ENCODE measurements at places on chromosomes 2 and 18. TPM values are rescaled to one million over a fixed set of nuclear protein-coding genes. Genes with fewer than 3 reads are reported as not detected.

DNA sequence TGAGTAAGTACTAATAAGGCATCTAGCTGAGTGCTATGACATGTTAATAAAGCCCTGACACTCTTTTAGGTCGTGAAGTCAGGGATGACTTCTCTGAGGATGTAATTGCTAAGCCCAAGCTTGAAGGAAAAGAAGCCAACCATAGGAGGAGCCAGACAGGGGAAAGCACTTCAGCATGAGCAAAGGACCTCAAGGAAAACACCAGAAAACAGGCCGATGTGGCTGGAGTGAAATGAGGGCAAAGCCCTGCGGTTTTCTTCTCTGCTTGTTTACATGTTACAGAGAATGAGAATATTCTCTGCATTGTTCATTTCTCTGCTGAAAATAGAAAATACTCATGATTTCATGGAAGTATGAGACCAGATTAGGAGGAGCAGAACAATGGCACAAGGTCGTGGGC is 112.5 kb upstream of the ARHGAP28 start:
- DNase-seq = no peak

- no peak for DNase-seq
Observed at GRCh38 chr2:228653884-228654283, 472.4 kb upstream of the SPHKAP start.

GRCh38 chr18:40473221-40474029 is 1481.6 kb upstream of the PIK3C3 start:
- no peak for DNase-seq

DNA sequence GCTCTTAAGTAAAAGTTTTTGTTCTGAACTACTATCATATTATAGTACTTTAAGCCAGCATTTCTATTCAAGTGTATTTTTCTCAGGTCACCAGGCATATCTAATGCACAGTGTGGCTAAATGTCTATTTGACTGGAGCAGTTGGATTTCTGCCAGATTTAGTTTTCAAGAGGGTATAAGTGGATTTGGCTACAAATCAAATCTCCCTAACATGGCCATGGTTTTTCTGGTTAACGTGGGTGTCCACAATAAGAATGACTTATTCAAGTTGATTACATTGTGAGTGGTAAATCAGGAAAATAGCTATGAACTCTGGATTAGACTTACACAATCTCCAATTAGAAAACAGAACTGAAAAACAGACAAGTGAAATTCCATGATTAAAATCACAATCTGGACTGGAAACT is 5.7 kb upstream of the CHN1 start:
- DNase-seq = peak; percentile 19

DNA sequence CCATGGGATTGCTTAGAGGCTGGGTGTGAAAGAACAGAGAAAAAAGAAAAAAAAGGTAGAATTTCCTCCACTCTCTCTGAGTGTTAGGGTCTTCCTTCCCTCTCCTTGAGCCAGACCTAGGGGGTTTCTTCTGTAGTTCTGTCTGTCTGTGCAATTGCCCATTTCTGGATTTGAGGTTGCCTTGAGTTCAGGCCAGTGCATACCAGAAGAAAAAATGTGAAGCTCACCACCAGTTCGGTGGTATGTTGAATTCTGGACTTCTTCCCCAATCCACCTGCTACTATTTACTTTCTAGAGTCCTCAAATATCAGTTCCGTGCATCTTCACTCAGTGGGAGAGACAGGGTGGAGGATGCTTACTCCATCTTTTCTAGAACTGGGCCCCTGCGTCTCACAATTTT is 15.3 kb upstream of the SELENOI start:
- no peak for DNase-seq

- DNase-seq = no peak
Observed at GRCh38 chr2:60067006-60067405, 486.4 kb downstream of the BCL11A start.

DNA sequence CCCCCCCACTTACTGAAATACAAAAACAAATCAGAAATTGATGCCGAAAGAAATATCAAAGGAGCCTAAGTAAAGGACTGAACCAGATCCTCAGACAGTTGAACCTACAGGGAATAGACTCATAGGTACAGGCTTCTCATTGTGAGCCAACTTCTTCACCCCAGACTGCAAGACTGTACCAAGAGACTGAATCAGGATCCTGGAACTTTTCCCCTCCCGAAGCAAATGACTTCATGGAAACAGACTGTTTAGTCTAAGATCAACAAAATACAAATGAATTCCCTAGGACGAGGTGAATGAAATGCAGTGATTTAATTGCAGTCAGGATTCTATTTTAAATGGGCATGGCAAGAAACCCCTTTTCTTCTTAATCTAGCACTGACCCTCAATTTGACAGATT is 53.6 kb upstream of the RNF152 start:
- peak; percentile 49 for DNase-seq

DNA sequence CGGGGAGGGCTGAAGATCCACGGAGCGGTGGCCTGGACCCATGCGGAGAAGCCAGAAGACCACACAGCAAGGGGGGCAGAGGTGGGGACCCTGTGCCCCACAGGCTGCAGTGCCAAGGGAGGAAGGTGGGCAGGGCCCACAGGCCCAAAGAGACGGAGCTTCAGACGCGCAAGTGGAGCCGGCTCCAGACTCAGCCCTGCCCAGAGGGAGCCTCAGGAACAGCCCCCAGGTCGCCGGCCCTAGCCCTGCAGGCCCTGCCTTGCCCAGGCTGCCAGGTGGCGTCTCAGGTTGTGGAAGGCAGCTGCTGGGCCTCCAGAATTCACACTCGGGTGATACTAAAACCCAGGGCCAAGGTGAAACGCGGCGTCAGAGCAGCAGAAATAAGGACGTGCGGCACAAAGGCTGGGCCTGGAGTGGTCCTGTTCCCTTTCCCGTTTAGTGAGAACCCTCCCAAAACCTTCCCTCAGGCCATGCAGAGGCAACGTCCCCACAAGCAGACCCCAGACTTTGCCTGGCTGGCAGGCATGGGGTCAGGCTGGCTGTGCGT is 36.8 kb downstream of the SLC66A2 start:
- DNase-seq = no peak

GRCh38 chr2:203690441-203691047 is 15.9 kb upstream of the CD28 start:
- DNase-seq = no peak

DNA sequence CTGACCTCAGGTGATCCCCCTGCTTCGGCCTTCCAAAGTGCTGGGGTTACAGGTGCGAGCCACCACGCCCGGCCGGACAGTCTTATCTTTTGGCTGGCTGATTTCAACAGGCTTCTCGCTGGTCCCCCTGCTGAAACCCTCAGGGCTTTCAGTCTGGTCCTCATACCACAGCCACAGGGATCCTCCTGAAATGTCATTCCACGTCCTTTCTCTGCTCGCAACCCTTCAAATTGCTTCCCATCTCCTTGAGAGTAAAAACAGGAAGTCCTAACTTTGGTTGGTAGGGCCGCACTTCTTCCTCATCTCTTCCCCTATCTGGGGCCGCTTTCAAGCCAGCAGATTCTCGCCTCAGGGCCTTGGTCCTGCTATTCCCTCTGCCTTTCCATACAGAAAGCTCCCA is 1.4 kb upstream of the CAB39 start:
- no peak for DNase-seq

DNA sequence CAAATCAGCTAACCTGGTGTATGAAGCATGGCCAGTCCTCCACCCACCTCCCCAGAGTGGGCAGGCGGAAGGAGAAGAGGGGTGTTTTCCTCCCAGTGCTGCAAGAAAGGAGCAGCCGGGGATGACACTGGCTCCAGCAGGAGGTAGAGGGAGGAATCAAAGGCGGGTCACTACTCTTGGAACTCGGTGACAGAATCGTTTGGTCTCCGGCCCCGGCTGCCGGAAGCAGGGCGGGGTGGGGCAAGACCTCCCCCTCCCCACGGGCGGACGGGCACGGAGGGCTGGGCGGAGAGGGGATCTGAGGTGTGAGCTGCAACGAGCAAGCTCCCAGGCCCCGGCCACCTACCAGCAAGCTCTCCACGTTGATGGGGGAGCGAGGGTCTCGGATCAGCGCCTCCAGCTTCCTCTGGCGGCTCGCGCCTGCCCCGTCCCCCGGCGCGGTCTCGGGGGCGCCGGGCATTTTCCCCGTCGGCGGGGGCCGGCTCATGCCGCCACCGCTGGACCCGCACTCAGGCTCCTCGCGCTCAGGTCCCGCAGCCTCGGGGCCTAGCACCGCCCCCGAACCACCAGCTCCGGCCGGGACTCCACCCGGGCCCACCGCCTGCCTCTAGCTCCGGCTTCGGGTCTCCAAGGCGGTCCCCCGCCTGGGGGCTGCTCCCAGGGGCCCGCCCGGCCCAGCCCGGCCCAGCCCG is 640 bp downstream of the ROCK2 start:
- DNase-seq = peak; percentile 11

DNA sequence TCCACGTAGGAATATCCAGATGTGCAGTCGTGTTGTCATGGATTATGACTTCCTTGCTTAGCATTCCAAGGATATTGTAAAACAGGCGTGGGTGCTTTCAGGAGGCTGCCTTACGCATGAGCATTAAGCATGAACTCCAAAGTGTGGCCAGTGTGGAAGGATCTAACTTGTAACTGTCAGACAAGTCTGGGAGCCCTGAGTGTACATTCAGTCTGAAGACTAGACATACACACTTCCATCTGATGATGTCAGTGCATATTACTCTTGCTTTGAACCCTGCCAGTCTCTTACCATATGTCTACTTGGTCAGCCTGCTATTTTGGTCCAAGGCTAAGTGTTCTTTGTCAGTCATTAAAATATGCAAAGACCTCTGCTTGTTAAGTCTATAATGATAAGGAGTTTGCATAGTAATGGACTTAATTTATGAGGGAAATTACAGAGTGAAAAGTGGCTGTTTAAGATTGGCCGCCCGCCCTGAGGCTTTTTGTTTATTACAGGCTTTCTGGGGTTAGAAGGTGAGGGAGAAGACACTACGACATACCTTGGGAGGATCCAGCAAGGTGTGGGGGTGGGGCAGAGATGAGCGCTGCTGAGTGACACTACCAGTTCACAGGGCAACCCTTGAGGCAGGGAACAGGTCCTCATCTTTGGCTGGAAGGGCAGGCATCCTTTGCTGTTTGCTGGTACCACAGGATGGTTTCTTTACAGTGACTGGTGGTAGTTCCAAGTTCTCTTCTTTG is 48.3 kb downstream of the CABLES1 start:
- no peak for DNase-seq

DNA sequence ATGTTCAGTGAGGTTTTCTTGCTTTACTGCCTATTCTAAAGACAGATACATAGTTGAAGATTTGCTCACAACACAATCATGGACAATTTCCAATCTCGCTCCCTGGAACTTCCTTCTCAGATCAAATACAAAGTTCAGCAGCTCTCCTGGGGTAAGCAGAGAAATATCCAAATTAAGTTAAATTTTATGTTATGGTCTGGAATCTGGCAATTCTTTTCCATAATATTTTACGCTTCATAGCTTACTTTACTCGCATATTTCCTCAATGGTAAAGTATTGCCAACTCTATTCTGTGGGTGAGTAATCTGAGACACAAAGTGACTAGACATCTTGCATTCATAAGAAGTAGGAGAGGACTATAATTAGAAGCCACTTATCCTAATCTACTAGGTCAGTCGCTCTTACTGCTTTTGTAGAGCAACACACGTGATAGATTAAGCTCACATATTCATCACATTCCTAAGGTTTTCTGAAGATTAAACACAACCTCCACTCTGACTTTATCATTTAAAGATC is 529.4 kb downstream of the CCDC85A start:
- DNase-seq = peak; percentile 5

- DNase-seq = no peak
Observed at GRCh38 chr2:168079236-168079635, 168.2 kb downstream of the STK39 start.

DNA sequence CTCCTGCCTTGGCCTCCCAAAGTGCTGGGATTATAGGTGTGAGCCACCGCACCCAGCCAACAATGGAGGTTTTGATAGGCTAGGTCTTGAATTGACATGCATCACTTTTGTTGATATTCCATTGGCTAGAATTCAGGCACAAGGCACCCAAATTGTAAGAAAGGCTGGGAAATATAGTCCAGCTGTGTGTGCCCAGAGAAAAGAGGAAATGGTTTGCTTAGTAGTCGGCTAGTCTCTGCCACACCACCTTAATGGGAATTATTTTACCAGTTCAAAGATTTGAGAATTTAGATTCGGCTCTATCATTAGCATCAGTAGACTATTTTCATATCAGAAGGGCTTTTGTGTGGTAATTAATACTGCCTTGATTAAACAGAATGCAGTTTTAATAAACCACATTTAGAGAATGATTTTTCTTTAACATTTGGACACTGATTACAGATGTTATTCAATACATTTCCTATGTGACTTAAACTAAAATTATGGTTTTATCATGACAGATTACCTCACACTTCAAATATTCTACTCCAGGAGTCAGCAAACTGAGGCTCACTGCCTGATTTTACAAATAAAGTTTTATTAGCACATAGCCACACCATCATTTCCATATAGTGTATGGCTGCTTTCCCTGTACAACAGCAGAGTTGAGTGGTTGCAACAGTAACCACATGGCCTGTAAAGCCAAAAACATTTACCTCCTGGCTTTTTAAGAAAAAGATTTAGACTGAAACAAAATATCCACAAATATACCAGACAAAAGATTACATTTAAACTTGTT is 27.4 kb downstream of the DBI start:
- DNase-seq = no peak

DNA sequence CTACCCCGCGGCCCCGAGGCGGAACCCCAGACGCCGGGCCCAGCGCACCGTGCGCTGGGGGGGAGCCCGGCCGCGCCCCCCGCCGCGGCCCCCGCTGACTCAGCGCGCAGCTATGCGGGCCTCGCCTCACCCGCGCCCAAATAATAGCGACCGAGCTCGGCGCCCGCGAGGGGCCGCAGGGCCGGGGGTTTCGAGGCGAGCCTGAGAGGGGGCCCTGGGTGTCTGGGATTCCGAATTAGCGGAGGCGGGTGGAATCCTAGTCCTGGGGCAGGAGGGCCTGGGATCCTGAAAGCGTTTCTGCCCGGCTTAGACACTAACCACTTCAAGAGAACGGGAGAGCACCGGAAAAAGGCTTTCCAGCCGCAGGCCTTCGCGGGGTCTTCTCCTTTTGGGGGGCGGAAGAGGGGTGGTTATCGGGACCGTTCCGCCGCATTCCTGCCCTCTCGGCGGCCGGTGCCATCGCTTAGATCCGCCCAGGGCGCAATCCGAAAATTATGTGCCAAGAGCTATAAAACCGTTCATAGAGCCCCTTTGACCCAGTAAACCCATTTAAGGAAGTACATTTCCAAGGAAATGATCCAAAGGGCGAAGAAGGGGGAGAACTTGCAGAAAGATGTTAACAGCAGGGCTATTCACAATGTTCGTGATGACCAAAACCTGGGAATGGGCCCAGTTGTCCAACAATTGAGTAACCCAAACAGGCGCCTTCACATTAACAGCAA is 681 bp upstream of the ROCK2 start:
- peak; percentile 59 for DNase-seq

- DNase-seq = no peak
Observed at GRCh38 chr2:44205169-44205568, 36.5 kb downstream of the PPM1B start.

The FHOD3 gene
- total RNA-seq = 4.9 TPM

The ACMSD gene
- not detected for total RNA-seq

The SERPINB11 gene
- not detected for total RNA-seq

The SRD5A2 gene
- not detected for total RNA-seq

The CROCC2 gene
- not detected for total RNA-seq

The CHRNA1 gene
- total RNA-seq = 1.1 TPM

The SLC5A6 gene
- total RNA-seq = 22.6 TPM

Measured in H4 (cell line).